ENCODE measurements at places on chromosomes 16 and 17. TPM values are rescaled to one million over a fixed set of nuclear protein-coding genes. Genes with fewer than 3 reads are reported as not detected.

Gene EMP2
- total RNA-seq, result 15.2 TPM

Gene EXOC3L1
- 4.9 TPM for total RNA-seq

Gene TLCD1
- total RNA-seq, result 36.5 TPM

Gene EVPLL
- total RNA-seq, result not detected

- H3K4me3 ChIP-seq, result no peak overlapping the region
- no peak overlapping the region for H3K27ac ChIP-seq
- no peaks in the 10 kb centered on the region for H3K27me3 ChIP-seq
- H3K4me1 ChIP-seq, result peaks cover 6% of the 10 kb centered on the region
- DNase-seq, result no peak
These were observed 5.4 kb downstream of the SPATA2L start for GRCh38 chr16:89695875-89696669.

DNA sequence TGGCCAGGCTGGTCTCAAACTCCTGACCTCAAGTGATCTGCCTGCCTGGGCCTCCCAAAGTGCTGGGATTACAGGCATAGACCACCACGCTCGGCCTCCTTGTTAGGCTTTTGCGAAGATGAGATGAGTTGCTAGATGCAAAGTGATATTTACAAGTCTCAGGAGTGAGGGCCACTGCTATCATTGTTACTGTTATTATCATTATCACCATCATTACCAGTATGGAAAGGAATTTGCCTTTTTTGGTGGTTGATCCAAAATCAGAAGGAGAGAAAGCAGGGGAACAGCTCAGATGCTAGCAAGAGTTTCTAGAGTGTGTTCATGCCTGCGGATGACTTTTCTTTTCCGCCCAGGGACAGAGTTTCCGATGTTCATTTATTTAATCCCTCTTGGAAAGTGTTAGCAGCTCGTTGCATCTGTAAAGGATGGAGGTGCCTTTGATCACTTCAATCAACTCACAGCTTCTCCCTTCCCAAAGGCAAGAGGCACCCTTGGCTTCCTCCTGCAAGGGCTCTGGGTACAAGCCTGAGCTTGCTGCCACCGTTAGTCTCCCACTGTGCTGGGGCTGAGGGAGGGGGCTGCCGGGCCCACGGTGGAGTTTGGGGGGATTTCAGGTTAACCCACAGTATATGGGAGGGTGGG is 21.6 kb downstream of the ITPRIPL2 start:
- H3K27ac ChIP-seq, result no peak overlapping the region
- no peaks in the 10 kb centered on the region for H3K27me3 ChIP-seq
- no peak overlapping the region for H3K4me3 ChIP-seq

DNA sequence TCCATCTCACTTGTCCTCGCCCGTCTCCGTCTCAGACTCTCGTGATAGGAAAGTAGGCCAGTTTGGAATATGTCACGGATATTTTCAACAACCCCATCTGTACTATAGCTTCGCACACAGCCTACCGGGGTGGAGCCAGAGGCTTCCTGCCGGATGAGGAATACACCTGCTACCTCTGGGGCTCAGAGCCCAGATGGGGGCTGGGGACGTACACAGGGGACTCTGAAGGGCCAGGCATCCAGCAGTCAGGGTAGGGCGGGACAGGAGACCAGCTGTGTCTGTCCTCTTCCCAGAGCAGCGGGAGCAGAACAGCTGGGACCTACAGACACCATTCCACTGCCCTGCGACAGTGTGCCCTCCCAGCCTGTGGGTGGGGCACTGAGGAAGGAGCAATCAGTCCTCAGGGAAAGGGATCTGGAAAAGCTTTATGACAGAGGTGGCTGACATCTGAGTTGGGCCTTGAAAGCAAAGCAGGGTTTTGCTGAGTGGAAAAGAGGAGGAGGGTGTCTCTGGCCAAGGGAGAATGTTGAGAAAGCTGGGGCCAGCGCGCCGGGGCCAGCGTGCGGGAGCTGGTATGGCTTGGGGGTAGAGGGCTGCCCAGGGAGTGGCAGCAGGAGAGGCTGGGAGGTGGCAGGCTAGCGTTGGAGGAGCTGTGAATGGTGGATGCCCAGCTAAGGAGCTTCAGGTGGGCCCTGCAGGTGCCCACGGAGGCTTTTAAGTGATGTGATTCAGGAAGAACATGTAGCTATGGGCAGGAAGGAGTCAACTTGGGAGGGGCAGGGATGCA is 11.5 kb upstream of the SRCIN1 start:
- H3K36me3 ChIP-seq, result peaks cover 5% of the 10 kb centered on the region
- no peak overlapping the region for H3K4me3 ChIP-seq
- no peak overlapping the region for H3K27ac ChIP-seq
- peaks cover 51% of the 10 kb centered on the region for H3K4me1 ChIP-seq
- peak; percentile 19 for DNase-seq
